GDM1 (cell line): ENCODE measurements at places on chromosomes 12 and 14.

DNA sequence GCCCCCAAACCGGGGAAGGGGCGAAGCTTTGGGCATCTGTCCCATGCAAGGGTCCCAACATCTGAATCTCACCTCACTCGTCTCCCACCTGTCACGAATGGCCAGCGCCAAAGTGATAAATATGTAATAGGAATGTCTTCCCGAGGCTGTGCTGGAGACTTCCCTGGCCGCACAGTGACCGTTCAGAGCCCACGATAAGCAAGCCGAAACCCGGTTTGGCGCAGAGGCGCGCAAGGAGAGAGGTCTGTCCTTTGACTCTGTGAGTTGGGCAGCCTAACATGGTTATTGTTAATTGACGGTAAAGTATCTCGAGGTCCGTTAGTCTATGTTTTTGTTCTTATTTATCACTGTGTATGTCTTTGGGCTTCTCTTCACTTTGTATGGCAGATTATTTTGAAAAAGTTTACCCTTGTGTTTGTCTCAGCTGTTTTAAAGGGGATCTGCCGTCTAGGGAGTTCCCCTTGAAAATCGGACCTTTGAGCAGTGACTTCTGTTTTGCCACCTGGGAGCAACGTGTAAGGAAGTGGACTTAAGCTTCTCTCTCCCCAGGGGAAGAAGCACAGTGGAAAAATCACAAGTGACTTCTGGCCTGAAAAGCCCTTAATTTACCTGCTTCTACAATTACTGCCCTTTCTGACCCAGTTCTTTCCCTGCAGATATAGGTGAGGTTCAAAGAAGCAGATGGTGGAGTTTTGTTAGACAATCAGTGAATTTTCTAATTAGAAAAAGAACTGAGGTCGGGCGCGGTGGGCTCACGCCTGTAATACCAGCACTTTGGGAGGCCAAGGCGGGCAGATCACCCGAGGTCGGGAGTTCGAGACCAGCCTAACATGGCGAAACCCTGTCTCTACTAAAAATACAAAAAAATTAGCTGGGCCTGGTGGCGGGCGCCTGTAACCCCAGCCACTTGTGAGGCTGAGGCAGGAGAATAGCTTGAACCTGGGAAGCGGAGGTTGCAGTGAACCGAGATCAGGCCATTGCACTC is 1.1 kb upstream of the TM9SF1 start:
- no peak for DNase-seq

DNA sequence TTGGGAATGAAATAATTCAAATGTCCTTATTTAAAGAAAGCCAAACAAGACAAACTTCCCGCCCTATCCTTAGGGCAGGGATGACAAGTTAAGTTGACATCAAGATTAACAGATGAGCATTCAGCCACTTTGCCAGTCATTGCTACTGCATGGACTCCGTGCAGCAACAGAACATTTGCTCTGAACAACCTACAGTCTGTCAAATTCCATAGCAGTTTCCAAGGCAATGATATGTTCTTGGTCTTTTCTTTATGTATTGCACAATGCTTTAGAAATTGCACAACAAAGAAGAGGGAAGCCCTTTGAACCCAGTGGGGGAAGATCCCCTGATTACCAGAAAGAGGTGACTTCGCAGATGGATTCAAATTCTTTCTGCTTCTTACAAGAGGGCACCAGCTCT is 269.8 kb downstream of the BCAT1 start:
- no peak for DNase-seq

- no peak for DNase-seq
Measured at GRCh38 chr14:54175298-54175942, 218.8 kb upstream of the BMP4 start.

DNA sequence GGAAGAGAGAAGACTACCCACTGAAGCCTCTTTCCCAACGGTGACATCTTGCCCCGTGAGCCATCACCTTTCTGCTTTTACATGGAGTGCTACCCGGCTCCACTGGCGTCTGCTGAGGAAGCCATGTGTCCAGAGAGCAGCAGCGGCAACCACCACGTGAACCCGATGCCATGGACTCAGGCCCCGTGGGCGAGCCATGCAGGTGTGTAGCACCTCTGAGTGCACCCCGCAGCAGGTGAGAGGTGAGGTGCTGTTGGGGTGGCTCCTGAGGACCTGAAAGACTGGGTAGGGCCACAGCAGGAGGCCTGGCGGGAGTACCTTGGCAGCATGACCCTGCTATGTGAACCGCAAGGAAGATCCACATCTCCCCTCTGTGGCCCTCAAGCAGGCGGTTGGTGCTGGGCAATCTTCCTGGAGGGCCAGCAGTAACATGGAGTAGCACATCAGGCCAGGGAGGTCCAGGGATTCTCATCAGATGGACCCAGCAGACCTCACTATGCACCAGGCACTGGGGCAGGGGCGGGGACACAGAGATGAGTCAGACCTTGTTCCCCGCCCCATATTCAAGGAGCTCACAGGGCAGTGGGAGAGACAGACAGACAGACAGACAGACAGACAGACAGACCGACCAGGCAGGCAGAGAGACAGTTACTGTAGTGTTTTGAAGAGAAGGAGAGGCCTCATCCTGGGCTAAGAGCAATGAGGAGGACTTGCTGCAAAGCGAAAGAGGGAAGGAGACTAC is 129.6 kb downstream of the PAPOLA start:
- no peak for DNase-seq

GRCh38 chr14:92397150-92397952 is 74.4 kb downstream of the SLC24A4 start:
- no peak for DNase-seq

- DNase-seq, result no peak
Measured at GRCh38 chr12:28234444-28234843, 44.2 kb downstream of the CCDC91 start.

- no peak for DNase-seq
Measured at GRCh38 chr12:25286837-25287236, 36.1 kb upstream of the KRAS start.

- no peak for DNase-seq
Measured at GRCh38 chr12:10395390-10395998, 5.7 kb upstream of the KLRK1 start.

GRCh38 chr12:49984476-49985359 is 12.0 kb downstream of the AQP6 start:
- no peak for DNase-seq

DNA sequence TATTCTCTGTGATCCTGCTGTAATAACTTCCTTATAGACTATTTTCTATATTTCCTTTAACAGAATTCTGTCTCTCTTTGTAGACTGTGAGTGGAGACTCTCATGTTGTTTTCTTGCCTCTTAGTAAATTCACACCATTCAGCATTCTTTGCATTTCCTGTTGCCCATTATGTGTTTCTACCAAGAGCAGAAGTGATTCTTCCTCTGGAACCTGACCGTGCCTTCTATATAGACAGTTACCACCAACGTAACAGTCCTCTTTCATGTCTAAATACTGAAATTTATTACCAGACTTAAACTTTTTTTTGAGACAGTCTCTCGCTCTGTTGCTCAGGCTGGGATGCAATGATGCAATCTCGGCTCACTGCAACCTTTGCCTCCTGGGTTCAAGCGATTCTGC is 31.1 kb downstream of the METAP2 start:
- DNase-seq, result no peak

DNA sequence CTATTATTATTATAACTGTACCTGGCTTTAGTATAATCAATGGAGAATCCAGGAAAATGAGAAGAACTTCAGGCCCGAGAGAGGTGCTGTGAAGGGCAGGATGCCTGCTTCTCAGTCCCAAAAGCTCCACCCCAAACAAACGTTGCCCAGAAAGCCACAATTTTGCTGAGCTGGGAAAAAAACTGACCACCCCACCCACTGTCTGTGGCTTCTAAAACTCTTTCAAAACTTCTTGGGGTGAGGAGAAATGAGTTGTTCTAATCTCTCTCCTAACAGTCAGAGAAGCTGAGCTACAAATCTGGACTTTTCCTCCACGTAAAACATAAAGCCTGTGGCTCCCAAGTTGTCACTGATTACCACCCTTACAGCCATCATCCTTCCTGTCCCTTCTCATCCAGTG is 13.4 kb downstream of the VDR start:
- no peak for DNase-seq

DNA sequence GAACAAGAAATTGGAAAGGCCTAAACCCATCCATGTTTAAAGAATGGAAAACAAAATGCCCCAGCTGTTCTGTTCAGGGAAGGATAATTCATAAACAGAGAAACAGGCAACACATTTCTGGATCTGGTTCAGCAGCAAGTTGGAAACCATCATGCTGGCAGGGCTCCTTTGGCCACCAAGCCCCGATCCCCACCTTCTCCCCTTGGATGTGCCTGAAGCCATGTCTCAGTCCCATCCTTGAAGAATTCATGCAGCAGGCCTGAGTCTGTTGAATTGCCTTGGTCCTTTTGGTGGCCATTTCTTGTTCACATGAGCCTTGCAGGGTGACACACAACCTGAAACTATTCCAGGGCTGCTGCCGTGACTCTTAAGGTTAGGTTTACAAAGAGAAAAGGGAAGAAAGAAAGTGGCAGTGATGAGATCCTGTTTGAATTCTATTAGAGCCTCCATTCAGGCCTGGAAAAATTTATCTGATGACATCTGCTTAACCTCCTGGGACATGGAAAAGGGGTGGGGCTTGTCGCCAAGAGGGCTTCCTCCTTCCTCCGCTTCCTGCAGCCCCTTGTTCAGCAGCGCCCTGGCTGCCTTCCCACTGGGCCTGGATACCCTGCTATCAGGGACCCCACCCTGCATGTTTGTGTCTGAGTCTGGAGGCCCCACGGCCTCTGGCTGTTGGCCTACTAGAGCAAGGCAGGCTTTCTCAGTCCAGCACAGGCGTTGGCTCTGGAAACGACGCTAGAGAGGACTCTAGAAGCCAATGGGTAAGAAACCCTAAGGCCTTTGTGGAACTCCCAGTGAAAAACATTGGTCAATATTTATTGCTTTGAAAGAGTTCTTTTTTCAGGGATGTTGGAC is 341.9 kb downstream of the C12orf75 start:
- no peak for DNase-seq

- DNase-seq, result no peak
Measured at GRCh38 chr14:33515441-33515840, 435.4 kb downstream of the EGLN3 start.

GRCh38 chr12:88893801-88894200 is 313.5 kb upstream of the KITLG start:
- DNase-seq, result no peak

- DNase-seq, result no peak
Measured at GRCh38 chr12:21998295-21998694, 47.7 kb upstream of the CMAS start.

DNA sequence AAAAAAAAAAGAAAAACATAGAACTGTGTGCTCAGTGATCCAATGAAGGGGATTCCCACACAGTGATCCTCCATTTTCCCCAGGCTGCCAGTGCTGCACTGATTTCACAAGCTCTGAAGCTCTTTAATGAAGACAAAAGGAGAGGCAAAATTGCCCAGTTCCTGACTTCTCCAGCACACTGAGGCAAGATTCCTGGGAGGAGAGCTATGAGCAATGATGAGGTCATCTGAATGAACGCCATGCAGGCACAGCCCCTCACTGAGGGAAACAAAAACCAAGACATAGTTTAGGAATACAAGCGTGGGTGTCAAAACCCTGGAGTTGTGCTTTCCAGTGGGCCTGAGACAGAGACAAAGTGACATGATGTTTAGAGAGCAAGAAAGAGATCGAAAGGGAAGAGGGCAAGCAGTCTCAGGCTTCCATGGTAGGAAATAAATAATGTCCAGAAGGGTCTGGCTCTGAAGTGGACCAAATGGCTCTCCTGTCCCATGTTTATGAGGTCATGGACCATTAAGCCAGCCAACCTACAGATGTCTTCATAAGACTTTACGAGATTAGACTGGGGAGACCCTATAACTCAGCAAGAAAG is 40.9 kb upstream of the SMUG1 start:
- DNase-seq, result no peak

GRCh38 chr14:75630695-75631452 is 29.8 kb downstream of the ERG28 start:
- DNase-seq, result no peak
